ENCODE measurements at places on chromosomes 1 and 21.

GRCh38 chr21:15406791-15407190, 323.0 kb upstream of the USP25 start:
- no peak for DNase-seq

DNA sequence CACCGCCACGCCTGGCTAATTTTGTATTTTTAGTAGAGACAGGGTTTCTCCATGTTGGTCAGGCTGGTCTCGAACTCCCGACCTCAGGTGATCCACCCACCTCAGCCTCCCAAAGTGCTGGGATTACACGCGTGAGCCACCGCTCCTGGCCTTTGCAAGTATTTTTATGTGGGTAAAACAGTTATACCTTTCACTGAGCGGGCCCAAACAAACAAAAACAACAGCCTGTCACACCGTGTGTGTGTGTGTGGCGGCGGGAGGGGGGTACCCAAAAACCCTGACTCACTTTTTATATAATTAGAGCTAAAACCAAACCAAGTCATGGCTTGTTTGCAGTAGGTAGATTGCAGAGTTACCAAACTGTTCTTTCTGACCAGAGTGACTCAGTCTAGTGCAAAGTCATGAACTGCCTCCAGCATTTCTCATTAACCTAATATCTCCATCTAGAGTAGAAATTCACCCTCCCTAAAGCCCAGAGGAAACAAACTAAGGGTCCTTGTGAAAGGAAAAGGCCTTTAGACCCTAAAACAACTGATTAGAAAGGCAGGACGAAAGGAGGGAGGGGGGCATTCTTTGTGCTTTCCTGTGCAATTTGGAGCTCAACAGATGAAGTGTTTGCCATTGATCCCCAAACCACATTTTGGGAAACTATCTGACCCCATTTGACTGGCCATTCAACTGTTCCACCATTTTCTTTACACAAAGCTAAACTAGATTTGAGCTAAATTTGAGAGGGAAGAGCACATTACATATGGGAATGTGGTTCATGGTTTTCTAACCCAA, 181.0 kb downstream of the DHRS3 start:
- no peak for DNase-seq

DNA sequence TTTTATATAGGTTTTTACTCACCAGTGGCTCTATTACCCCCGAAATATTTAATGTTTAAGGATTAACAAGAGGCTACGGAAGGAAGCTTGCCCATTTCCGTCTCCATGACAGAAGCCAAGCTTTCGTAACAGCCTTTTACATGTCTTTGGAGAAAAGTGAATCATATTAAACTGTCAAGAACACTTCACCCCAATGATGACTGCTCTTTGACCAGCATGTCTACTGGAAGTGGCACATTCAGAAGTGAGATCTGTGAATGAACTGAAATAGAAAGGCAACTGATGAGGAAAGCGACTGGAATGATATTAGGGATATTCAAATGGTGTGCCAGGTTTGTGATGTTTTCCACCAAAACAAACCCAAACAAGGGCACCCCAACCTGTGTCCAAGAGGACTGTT, 8.5 kb upstream of the PRDM15 start:
- DNase-seq = no peak

GRCh38 chr1:121538943-121539575, 354.3 kb downstream of the SRGAP2C start:
- DNase-seq = no peak

GRCh38 chr1:88311907-88312306, 372.2 kb upstream of the PKN2 start:
- no peak for DNase-seq

GRCh38 chr1:6347641-6348487, 45.7 kb downstream of the ACOT7 start:
- DNase-seq = peak; percentile 34

DNA sequence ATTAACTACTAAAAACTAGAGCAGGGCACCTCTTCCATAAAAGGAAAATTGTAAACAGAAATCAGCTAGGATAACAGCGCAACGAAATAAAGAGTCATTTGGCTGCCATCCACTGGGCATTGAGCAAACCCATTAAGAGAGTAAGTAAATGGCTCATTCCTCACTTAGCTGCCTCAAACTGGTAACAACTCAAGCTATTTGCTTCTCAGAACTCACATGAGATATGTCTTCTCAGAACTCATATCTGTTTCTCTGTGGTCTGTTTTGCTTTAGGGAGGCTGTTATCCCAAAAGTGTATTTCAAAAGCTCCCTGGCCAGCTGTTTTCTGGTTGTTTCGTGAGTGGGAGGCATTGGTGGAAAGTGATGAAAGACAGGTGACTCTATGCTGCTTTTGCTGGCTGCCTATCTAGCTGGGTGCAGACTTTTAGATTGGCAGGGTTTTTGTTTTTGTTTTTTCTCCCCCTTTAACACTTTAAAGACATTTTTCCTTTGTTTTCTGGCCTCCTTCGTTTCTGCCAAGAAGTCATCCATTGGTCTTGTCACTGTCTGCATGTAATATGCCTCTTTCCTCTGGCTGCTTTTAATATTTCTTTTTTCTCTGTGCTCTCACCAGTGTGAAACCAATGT, 269.2 kb upstream of the RGS18 start:
- DNase-seq = no peak

DNA sequence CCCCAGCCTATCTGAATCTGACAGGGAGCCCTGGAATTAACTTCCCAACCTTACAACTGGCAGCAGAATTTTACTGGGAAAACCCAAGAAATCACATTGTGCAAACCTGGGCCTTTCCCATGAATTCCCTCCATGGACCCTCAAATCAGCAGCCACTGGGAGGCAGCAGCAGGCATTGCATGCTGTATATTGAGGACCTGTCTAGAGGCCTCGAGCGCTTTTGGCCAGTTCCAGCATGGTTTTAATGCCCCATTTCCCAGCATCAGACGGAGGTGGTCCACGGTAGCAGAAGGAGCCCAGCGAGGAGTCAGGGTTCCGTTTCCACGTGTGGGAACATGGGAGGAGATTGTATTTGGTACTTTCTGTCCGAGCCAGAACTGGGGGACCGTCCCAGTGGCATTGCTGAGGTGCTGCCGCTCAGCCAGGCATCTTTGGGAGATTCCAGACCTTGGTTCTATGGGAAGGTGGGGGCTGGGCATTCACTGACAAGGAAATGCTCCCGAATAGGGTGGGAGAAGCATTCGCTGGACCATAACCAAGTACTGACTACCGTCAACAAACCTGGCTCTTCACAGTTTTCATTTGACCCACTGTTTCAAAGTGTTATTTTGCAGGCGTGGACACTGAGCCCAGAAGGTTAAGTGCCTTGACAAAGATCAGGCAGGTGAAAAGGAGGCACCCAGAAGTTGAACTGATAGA, 15.9 kb downstream of the BMP8A start:
- DNase-seq = no peak

DNA sequence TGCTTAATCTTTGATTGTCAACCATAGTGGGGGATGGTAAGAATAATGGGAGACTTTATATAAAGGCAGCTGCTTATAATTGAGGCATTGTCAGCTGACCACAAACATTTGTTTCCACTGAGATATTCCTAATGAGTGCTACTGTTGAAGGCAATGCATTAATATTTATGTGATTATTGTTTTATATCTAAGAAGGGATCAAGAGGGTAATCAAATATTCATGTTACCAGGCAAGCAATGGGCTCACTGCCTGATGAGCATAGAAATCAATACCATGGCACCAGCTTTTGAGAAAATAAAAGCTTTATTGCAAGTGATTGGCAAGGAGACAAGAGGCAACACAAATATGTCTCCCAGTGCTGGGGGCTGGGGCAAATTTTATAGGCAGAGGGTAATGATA, 706.7 kb upstream of the ADAMTS5 start:
- DNase-seq = no peak

DNA sequence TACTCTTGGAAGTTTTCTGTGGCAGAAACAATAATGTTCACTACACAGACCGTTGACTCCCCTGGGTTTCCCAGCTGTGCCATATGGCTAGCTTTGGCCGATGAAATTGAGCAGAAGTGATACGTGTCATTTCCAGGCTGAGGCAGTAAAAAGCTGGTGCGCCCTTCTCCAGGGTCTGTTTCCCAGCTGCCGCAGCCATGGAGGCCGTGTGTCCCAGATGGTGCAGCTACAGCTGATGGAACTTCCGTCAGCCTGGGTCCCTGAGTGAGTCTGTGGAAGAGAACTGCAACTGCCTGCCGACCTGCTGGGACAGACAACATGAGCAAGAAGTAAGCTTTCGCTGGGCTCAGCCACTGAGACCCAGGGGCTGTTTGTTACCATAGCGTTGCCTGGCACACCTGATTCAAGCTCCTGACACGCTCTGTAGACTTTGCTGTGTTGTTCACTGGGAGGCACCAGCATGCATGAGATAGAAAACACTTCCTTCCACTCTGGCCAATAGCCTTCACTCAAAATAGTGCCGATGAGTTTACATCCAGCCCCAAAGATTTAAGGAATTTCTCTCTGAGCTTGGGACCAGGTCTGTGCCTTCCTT, 116.3 kb upstream of the SLC25A33 start:
- no peak for DNase-seq

Measured in activated naive CD4-positive, alpha-beta T cell (primary cell).